ENCODE measurements at places on chromosomes 13 and 19.

- DNase-seq: no peak
Measured at GRCh38 chr13:75173457-75174356, 308.3 kb downstream of the TBC1D4 start.

- no peak for DNase-seq
Measured at GRCh38 chr13:79448413-79448812, 32.5 kb upstream of the NDFIP2 start.

DNA sequence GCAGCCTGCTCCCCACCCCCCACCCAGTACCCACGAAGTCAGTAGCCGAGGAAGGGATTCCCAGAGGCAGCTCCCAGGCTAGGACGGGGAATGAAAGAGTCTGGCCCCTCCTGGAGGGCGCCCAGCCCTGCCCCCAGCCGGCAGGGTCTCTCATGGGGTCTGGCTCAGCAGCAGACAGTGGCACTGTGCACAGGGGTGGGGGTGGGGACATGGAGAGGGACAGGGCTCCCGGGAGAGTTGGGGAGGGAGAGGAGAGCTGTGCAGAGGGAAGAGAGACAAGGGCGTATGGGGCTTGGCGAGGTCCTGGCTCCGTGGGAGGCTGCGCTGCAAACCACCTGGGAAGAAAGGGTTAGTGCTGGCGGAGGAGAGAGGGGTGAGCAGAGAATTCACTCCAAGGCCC, 27.7 kb upstream of the ASF1B start:
- no peak for DNase-seq

DNA sequence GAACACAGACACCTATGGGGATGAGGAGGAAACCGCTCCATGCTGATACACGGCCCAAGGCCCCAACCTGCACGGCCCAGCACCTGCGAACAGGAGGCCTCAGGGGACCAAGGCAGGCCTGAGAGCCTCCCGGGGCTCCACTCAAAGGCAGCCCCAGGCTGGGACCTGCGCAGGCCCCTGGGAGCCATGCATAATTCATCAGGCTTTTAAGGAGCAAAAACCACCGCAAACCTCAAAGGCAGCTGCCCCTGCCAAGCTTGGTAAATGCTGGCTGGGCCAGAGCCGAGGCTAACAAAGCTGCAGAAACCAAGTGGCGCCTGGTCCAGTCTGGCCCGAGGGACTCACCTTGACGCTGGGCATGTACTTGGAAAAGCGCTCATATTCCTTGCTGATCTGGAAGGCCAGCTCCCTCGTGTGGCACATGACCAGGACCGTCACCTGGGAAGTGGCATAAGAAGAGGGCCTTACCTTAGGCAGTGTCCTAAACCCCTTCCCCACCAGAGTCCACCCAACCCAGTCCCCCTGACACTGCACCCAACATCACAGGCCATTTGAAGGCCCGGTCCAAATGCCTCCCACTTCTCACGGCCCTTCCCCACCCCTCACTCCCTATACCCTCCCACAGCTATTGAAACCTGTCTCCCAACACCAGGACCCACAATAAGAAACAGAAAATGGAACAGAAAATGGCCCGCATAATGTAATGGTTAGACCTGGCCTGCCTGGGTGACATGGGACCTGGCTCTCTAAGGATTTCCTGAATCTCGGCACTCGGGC, 7.8 kb downstream of the DDX39A start:
- DNase-seq: no peak

DNA sequence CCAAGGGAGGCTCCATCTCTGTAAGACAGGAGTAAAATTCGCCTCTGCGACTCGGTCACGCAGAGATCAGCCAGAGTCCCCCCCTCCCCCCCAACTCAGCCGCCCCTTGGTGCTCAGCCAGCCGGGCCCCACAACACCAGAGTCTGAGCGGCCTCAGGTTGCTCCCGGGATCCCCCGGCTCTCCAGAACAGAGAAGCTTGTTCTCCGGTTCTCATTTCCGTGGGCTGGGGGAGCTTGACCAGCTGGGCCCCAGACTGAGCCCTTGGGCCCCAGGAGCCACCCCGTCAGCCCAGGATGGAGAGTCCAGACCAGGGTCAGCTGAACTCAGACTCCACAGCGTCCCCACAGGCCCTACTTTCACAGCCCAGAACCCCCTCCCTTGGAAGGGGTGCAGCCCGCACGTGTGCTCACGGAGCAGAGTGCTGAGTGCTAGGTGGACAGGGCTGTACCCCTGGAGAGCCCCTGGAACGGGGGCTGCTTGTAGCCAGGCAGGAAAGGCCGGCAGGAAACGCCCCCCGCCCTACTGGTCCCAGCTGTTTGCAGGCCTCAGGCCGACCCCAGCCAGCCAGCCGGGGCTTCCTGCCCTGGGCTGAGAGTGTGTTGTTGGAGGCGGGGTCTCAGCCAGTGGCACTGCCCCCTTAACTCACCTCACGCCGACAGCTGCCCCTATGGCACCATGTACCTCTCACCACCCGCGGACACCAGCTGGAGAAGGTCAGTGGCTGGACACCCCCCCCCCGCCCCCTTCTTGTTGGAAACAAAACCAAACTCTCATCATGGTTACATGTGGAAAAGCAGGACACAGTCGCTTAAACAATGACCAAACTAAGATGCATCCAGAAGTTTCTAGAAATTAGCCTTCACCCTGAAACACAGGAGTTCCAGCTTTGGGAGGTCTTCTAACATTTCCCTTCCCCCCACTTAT, 44.4 kb downstream of the COMP start:
- no peak for DNase-seq

Measured in activated gamma-delta T cell (primary cell).